A549 treated with RU486 at 1 μM for 4 hours (cell line): ENCODE measurements at places on chromosomes 7 and 10. TPM values are rescaled to one million over a fixed set of nuclear protein-coding genes. Genes with fewer than 3 reads are reported as not detected.

ATRNL1 gene
- total RNA-seq: 0.14 to 0.78 TPM (median 0.29 TPM) in 5 replicates

INA gene
- total RNA-seq: 22.5 to 30.0 TPM (median 26.3 TPM) in 5 replicates

TMEM139 gene
- total RNA-seq: 0.85 to 1.7 TPM (median 1.4 TPM) in 5 replicates

SPDYE2B gene
- not detected in 5 replicates for total RNA-seq

CAV2 gene
- 154 to 191 TPM (median 173 TPM) in 5 replicates for total RNA-seq

SLC26A5 gene
- not detected in 5 replicates for total RNA-seq

LRGUK gene
- total RNA-seq: 0.28 to 0.53 TPM (median 0.35 TPM) in 5 replicates

ASNS gene
- total RNA-seq: 53.7 to 70.1 TPM (median 63.1 TPM) in 5 replicates

TMEM273 gene
- not detected in 5 replicates for total RNA-seq

PROSER2 gene
- 31.5 to 49.4 TPM (median 44.1 TPM) in 5 replicates for total RNA-seq

LRIT1 gene
- total RNA-seq: not detected in 5 replicates

ICA1 gene
- total RNA-seq: 0.85 to 1.7 TPM (median 1.2 TPM) in 5 replicates

PHKG1 gene
- 0.21 to 0.61 TPM (median 0.44 TPM) in 5 replicates for total RNA-seq
